ENCODE measurements at places on chromosomes 3 and 15. TPM values are rescaled to one million over a fixed set of nuclear protein-coding genes. Genes with fewer than 3 reads are reported as not detected.

CCR1 gene
- 0.28 TPM for total RNA-seq

CAV3 gene
- total RNA-seq: not detected

SGO1 gene
- total RNA-seq: 18.3 TPM

WDR93 gene
- total RNA-seq: 1.8 TPM

ZNF660 gene
- 1.0 TPM for total RNA-seq

DUOXA2 gene
- not detected for total RNA-seq

GNAT1 gene
- 0.48 TPM for total RNA-seq

C3orf85 gene
- not detected for total RNA-seq

BCHE gene
- total RNA-seq: not detected

ACY1 gene
- 52.2 TPM for total RNA-seq

CTXN2 gene
- not detected for total RNA-seq

TM6SF1 gene
- not detected for total RNA-seq

SOX14 gene
- not detected for total RNA-seq

CPA3 gene
- not detected for total RNA-seq

HOMER2 gene
- total RNA-seq: 15.1 TPM

CKMT1A gene
- 1.5 TPM for total RNA-seq

CXCR6 gene
- total RNA-seq: 0.74 TPM
